CD4-positive, alpha-beta T cell (primary cell): ENCODE measurements at places on chromosomes 4 and X.
A peak's percentile ranks its signal among the peaks of the same experiment; 100 is the strongest.

GRCh38 chrX:39000802-39001201, 199.5 kb downstream of the MID1IP1 start:
- DNase-seq = no peak

DNA sequence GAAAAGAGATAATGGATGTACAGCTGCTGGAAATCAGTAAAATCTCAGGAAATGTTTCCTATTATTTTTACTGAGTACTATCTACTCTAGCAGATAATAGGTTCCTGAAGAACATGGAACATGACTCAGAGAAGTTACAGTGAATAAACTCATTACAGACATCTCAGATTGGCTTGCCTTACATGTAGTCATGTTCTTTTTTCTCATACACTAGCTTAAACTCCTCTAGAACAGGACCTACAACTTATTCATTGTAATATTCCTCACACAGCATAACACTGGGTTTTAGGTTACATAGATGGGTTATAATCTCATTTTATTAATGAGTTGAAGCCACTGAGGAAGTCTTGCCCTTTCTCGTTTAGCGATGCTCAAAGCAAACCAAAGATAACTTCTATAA, 86.9 kb upstream of the BMP2K start:
- no peak for DNase-seq

- DNase-seq = no peak
These were observed 203.2 kb downstream of the PTTG2 start for GRCh38 chr4:38163216-38164006.

DNA sequence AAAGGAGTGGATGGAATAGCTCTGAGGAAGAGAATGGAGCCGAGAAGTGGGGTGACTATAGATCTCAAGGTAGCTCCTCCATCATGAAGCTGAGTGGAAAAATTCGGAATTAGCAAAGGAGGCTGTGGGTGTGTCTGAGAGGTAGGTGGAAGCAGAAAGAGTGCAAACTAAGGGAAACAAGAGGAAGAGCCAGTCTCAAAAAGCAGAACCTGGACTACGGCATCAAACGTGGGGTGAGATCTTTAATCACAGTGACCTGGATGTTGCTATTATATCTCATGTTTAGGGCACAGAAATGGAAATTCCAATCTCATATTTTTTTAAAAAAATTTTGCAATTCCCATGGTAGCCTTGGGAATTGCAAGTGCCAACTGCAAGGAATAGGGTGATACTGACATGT, 162.5 kb upstream of the RASGEF1B start:
- DNase-seq = no peak

DNA sequence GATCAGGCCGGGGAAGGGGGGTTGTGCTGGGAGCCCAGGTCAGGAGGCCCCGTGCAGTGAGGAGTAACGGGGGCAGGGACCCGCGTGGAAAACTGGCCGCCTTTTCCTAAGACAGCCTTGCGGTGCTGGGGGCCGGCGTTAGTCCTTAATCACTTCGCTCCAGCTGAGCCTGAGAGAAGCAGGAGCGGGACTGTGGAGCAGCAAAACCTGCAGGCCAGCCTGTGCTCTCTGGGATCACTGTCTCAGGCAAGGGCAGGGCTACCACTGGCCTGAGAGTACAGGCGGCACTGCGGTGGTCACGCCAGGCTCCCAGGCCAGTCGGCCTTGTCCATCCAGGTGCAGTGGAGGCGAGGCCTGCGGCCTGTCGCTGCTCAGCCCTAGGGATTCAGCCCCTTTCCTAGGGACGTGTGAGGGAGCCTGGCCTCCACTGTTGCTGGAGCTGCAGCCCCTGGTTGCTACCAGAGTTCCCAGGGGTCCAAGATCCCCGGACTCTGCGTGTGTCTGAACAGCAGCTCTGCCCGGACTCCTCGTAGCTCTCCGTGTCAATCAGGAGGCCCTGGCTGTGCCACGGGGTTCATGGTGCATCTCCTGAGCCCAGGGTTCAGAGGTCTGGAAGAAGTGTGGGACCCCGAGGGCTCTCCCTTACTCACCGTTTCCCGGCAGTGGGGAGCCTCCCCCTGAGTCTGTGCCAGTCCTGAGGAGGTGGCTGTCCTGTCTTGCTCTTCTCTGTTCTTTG, 2141.7 kb upstream of the TENM3 start:
- DNase-seq = no peak

GRCh38 chr4:19227701-19228100, 1024.0 kb upstream of the SLIT2 start:
- no peak for DNase-seq

DNA sequence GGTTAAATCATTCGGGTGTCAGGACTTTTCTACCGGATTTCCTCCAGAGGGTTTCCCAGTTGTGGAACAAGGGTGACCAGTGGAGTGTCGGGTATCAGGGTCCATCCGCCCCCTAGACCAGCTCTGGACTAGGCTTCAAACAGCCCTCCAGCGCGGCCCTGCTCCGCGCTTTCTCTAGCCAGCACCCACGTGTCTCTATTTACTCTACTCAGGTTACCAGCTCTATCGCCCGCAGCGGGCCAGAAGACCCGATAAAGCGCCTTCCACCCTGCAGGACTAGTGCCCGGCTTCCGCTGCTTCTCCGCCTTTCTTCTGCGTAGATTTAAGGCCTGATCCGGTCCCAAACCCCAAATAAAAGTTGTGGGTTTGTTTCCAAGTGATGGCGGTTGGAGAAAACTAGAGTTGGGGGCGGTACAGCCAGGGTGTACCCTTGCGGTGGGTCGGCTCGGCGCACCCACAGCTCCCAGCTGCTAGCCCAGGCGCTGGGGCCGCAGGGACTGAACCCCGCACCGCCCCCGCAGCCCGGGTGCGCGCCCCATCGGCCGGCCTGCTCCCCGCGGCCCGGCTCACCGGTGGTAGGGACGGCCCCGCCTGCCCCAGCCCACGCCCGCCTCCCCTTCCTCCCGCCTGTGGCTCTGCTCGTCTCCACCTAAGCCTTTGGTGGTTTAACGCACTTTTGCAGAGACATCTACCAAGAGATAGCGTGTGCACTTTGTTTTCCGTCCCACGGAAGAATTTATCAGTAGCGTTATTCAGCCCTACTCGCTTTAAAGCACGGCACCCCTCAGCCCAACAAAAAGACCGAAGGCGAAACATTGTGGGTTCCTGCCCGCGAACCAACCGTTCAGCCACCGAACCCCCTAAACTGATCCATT, 2.1 kb downstream of the LEF1 start:
- peak; percentile 79 for DNase-seq

GRCh38 chrX:147559191-147559590, 352.5 kb upstream of the FMR1 start:
- no peak for DNase-seq

DNA sequence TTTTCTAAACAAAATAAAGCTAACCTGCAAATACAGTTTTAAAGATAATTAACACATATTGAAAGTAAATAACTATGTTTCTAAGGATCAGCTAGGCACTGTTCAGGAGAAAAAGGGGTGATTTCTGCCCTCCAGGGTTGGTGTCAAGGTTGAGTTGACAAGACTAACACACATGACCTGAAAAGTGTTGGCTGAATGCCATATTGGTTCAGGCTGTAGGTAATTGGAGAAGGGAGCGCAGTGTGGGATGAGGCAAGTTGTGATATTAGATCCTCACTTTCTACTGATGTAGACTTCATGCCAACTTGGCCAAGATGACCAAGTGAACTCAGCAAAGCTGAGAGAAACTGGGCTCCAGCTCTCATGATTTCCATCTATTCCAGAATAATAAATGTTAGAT, 42.2 kb downstream of the PPM1K start:
- no peak for DNase-seq

DNA sequence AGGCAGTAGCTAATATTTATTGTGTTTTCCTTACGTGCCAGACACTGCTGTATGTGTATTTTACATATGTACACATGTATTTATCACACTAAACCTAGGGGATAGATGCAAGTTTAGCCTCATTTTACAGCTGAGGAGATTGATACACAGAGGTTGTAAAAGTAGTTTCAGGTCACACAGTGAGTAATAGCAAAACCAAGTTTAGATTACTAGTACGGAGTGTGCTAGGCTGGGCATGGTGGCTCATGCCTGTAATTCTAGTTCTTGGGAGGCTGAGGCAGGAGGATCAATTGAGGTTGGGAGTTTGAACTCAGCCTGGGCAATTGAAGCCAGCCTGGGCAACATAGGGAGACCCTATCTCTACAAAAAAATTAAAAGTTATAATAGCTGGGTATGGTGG, 701.1 kb upstream of the ATOH1 start:
- no peak for DNase-seq

DNA sequence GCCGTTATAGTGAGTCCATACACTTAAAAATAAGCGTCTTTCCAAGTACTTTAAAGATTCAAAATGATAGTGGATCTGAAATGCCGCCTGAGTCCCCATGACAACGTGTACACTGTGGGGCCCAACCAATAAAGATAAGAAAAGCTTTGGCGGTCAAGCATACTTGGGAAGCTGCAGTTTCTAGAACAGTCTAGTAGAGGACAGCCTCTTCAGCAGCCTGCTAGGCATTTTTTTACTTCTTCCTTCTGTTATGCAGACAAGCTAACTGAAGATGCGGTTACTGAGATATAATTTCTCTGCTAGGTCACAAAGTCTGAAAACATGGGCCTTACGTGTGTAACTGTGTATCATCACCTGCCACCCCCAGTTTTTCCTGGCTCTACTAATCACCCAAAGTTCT, 402 bp upstream of the UPRT start:
- no peak for DNase-seq

- no peak for DNase-seq
These were observed 26.2 kb downstream of the TSPAN5 start for GRCh38 chr4:98632258-98632657.
